ENCODE measurements at places on chromosomes 1 and 21.

- no peak for DNase-seq
Observed at GRCh38 chr1:56457756-56458375, 121.5 kb downstream of the PLPP3 start.

GRCh38 chr1:15410223-15410883 lies 665 bp downstream of the EFHD2 start:
- DNase-seq: no peak

DNA sequence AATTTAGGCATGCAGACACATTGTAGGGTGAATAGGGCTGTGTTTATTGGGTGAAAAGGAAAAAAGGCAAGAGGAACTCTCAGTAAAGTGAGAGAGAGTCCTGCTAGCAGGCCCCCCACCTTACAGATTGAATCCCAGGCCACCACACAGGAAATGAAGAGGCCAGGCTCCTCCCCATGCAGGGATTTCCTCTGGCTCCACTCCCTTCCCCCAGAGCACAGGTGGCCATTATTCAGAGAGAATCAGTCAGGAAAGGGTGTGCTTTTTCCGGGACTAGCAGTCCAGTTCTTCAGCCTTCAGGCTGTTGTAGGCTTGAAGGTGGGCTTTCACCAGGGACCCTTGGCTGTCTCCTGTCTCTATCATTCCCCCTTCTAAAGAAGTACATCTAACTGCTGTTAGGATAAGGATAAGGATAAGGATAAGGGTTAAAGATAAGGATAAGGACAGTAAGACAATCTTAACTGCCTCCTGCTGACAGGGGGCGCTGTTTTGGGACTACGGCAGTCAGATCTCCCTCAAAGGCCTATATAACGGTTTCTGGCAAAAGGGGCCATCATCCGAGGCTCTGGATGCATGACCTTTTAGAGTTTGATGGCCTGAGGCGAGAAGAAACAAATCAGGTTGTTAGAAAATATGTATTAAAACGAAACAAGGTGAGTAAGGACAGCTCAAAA lies 26.3 kb downstream of the ZNF648 start:
- no peak for DNase-seq

DNA sequence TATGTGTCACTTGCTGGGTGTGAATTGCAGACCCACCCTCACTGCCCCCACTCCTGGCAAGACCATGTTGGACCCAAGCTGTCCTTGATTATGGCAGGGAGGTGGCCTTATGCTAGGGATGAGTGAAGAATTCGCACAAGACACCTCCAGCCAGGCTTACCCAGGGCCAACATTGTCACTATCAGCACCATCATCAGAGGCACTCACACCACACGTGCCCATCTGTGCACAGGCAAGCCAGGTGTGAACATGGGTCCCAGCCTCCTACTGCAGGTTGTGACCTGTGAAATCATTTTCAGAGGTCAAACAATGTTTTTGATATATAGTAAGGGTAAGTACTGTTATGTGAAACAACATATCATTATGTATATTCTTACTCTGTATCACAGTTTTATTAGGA lies 20.3 kb upstream of the RGS8 start:
- no peak for DNase-seq

DNA sequence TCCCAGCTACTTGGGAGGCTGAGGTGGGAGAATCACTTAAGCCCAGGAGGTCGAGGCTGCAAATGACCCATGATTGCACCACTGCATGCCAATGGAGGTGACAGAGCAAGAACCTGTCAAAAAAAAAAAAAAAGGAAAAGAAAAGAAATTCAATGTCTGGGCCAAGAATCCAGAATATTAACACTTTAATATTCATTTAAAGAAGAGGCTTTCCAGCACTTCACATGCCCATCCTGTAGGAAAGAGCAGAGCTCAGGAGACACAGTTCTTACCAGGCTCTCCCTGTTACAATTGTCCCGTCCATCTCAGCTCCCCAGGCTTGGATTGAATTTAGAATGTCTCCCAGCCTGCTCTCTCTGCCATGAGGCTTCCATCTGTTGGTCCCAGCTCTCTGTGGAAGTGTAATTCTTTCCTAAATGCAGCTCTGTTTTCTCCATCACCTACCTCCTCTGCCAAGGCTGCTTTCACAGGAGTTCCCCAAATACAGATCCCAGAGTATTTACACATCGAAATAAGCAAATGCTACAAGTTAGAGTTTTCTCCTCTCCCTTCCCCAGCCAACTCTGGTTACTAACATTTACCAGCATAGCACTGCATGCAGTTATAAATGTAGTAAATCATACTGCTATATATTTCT lies 116.6 kb upstream of the CDC42BPA start:
- no peak for DNase-seq

DNA sequence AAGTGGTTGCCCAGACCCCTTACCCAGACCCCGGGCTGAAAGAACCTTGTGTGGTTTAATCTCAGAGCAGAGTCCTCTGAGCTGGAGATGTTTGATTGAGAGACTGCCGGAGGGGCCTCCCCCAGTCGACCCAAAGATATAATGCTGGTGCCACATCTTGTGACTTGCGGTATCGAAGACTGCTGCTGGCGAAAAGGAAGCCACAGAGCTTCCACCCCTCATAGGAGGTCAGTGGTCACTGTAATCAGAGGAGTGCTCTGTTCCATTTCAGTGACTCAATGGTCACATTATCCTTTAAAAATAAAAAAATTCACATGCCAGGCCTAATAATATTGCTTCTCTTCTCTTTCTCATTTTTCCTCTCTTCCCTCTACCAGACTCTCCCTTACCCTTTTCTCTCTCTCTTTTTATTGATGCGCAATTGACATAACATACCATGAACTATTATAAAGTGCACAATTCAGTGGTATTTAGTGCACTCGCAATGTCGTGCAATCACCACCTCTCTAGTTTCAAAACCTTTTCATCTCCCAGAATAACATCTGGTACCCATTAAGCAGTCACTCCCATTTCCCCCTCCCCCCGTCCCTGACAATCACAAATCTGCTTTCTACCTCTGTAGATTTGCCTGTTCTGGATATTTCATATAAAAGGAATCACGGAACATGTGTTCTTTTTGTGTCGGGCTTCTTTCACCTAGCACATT lies 52.6 kb upstream of the LYST start:
- DNase-seq: no peak

DNA sequence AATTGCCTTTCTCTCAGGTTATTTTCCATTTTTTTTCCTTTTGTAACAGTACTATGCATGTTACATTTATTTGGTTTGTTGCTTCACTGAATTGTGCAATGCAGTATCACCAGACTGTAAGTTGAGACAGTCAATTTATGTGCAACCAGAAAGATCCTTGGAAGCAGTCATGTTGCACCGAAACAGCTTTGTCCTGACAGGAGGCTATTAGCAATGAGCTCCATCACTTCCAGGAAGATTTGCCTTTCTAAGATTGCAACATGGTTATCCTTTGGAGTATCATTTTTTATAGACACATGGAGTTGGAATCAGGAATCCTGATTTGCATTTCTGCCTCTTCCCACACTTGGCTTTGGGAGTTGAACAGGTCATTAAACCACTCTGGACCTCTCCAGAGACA lies 84.5 kb upstream of the ST6GALNAC5 start:
- DNase-seq: no peak

GRCh38 chr1:33282791-33283190 lies 26.5 kb downstream of the ZNF362 start:
- no peak for DNase-seq

DNA sequence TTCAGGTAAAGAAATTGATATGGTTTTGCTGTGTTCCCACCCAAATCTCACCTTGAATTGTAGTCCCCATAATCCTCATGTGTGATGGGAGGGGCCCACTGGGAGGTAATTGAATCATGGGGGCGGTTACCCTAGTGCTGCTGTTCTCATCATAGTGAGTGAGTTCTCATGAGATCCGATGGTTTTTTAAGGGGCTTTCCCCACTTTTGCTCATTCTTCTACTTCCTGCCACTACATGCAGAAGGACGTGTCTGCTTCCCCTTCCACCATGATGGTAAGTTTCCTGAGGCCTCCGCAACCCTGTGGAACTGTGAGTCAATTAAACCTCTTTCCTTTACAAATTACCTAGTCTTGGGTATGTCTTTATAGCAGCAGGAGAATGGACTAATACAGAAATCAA lies 69.3 kb downstream of the MIS18A start:
- DNase-seq: no peak

DNA sequence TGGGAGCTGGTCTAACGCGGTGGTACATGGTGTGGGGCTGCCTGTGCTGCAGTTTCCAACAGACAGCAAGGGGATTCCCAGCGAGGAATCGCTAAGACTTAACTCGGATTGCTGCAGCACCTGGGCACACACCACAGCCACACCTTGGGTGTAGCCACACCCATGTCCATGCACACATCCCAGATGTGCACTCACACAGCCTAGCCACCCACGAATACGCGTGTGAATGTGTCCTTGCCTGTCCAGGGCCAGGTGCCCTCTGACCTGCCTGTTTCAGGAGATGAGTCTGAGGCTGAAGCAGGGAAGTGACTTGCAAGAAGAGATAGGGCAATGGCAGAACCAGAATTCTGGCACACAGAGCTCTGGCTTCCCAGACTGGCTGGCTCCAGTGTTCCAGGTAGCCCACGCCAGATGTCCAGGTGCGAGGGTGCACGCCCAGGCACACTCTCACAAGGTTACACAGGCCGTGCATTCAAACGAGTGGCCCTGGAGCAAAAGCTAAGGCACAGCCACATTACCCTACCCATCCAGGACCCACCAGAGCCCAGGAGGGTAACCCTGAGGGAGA lies 272.7 kb downstream of the TRABD2B start:
- DNase-seq: no peak

GRCh38 chr1:116569776-116570357 lies 959 bp downstream of the CD58 start:
- DNase-seq: no peak

DNA sequence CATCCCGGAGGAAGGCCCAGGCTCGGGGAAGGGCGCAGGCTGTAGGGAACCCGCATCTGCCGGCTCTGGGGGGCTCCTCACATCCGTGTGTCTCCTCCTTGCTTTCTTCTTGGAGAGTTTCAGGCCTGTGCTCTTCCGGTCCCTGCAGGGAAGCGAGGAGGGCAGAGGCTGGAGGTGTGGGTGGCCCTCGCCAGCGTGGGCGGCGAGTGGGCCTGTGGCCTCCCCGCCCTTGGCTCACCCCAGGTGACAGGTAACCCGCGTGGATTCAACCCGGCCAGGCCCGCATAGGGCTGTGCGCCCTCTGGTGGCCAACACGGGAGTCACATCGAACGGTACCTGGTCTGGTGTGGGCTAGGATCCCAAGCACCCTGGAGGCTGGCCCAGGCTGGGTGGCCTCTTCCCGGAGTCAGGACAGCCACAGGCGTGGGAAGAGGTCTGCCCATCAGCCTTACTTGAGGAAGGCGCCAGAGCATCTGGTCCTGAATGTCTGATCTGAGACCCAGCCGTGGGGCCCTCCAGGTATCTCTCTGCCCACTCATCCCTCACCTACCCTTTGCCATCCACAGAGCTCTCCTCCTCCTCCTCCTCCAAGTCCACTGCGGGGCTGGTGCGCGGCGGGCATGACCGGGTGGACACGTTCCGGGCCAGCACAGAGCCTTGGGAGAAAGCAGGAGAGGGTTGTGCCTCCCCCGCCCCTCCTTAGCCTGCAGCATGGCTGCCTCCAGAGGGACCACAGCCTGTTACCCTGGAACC lies 9.6 kb upstream of the TNFRSF25 start:
- DNase-seq: no peak

GRCh38 chr1:30033256-30034104 lies 689.9 kb downstream of the MATN1 start:
- DNase-seq: no peak

DNA sequence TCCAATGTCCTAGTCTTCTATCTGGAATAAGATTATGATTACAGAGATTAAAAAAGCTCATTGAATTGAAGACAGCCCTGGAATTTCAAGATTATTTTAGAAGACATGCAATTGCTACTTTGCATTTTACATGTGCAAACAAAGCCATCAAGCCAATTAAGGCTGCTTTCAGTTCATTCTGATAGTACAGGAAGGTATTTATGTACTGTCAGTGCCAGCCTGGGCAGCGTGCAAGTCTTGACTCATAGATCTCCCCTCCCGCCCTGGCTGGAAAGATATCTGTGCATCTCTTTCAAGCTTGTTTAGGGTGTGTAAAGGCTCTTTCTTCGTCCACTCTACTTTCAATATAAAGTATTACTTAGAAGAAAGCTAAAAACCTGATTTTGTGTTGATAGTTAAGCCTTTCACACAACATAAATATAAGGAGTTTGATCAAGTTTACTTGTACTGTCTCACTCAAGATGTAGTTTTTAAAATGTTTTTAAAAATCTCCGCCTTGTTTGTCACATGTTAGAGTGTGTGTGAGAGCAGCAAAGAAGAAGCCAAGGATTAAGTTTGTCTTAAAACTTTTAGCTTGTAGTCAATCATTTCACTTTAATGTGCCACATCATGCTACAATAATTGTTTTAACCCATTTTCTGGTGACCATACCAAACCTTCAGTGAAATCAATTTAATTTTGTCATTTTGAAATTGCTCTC lies 13.6 kb upstream of the LYPLAL1 start:
- DNase-seq: no peak

DNA sequence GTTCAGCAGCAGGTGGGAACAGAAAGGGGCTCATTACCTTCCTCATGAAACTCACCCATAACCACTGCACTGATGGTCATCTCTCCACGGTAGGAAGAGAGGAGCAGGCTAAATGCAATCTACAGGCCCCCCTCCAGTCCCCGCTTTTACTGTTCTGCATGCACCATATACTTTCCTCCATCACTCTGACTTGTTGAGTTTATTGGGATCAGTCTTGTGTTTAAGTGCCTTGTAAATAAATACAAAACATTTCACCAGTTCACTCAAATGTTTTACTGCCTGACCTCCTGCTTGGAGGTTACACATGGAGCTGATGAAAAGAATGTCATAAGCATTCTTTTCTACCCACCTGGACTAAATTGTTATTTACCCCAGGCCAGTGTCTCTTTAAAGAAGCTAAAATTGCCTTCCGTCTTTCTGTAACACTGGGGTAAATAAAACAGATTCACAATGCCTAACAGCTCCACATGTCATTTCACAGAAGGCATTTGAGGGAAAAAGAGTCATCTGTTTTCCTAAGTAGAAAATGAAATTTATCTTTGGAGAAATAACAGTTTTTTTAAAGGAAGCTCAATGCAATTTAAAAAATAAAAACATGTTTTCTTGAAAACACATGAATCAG lies 30.7 kb downstream of the PTPN14 start:
- DNase-seq: no peak
